Upper lobe of left lung (tissue), 6 donors: ENCODE measurements at places on chromosomes 2 and 18. TPM values are rescaled to one million over a fixed set of nuclear protein-coding genes. Genes with fewer than 3 reads are reported as not detected.

The ASAP2 gene
- total RNA-seq: 23.7 TPM

The CAB39 gene
- 125 TPM for total RNA-seq

The FRZB gene
- total RNA-seq: not detected

The CHRND gene
- not detected for total RNA-seq

The FOXI3 gene
- total RNA-seq: not detected

The SCN7A gene
- 99.9 TPM for total RNA-seq

The PTCD3 gene
- total RNA-seq: 65.3 TPM

The HTR2B gene
- 0.37 TPM for total RNA-seq

The LIMS4 gene
- not detected for total RNA-seq

The FHL2 gene
- total RNA-seq: 4.9 TPM

The KCNE4 gene
- 1.9 TPM for total RNA-seq

The ARID5A gene
- 37.9 TPM for total RNA-seq

The TEX44 gene
- not detected for total RNA-seq

The FIGN gene
- 4.2 TPM for total RNA-seq

The TXNL1 gene
- 47.6 TPM for total RNA-seq

The HAAO gene
- 6.9 TPM for total RNA-seq

The TM4SF20 gene
- total RNA-seq: not detected

The GULP1 gene
- total RNA-seq: 39.5 TPM
